Endothelial cell (in vitro differentiated cells): ENCODE measurements at places on chromosomes 7 and 10.

DNA sequence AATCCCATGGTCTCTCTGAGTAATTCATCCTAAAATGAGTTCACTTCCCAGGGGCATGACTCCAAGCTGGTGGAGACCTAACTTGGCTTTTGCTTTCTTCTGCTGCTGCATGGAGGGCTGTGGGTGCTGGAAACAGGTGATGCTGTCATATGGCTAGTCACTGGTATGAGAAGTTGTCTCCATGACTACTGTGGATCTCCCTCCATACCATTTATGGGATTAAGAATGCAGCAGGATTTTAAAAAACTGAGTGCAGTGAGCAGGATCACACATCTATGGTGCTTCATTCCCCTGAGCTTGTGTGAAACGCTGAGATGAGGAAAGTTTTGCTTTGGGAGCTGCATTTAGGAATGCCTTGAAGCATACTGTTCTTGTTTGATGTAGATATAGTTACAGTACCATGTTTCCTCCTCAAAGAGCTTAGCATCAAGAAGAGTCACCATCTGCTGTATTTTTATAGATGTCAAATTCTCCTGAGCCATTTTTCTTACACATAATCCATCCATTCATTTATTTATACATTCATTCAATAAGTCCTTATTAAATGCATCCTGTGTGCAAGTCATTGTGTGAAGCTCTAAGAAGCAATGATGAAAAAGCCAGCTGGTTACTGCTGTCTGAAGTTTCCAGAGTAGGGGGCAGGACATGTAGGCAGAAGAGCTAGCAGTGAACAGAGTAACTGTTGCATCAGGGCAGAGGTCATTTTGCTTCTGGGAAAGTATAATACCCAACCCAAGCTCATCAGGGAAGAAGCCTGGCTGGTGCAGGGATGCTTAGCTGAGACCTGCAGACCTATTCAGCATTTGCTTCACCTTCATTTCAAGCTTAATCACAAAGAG is 534.8 kb downstream of the AUTS2 start:
- peaks cover 4% of the 10 kb centered on the region for H3K27me3 ChIP-seq
- H3K27ac ChIP-seq = no peak overlapping the region
- no peaks in the 10 kb centered on the region for H3K36me3 ChIP-seq
- no peaks in the 10 kb centered on the region for H3K4me1 ChIP-seq
- H3K4me3 ChIP-seq = no peak overlapping the region

DNA sequence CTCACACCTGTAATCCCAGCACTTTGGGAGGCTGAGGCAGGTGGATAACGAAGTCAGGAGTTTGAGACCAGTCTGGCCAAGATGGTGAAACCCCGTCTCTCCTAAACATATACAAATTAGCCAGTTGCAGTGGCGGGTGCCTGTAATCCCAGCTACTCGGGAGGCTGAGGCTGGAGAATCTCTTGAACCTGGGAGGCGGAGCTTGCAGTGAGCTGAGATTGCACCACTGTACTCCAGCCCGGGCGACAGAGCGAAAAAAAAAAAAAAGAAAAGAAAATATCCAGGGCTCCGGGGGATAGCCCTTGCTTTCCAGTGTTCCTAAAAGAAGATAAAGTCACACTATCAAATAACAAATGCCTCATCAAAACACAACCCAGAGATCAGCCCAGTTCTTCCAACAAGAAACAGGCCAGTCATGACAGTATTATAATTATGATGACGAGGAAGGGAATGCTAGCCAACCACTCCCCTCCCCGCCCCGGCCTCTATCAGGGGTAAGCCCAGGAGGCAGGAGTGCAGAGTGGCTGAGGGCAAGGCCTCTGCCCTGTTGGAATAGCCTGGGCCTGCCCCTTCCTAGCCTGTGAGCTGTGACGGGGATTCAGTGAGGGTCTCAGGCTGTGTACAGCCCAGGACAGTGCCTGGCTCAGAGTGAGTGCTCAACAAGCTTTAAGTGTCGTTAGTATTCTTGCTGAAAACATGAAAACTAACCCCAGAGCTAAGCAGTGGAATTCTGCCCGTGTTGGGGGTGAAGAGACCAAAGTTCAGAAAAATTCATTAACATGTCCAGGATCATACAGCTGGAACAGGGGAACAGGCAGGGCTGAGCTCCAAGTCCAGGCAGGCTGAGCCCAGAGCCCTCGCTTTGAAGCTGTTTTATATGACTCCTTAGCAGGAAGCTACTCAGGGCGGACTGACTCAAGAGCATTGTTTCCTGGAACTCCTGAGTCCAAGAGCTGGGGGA is 54.3 kb downstream of the FAM241B start:
- DNase-seq = peak; percentile 30
- peaks cover 10% of the 10 kb centered on the region for H3K27me3 ChIP-seq
- peak overlapping the region; percentile 57 for H3K27ac ChIP-seq
- H3K4me3 ChIP-seq = no peak overlapping the region

DNA sequence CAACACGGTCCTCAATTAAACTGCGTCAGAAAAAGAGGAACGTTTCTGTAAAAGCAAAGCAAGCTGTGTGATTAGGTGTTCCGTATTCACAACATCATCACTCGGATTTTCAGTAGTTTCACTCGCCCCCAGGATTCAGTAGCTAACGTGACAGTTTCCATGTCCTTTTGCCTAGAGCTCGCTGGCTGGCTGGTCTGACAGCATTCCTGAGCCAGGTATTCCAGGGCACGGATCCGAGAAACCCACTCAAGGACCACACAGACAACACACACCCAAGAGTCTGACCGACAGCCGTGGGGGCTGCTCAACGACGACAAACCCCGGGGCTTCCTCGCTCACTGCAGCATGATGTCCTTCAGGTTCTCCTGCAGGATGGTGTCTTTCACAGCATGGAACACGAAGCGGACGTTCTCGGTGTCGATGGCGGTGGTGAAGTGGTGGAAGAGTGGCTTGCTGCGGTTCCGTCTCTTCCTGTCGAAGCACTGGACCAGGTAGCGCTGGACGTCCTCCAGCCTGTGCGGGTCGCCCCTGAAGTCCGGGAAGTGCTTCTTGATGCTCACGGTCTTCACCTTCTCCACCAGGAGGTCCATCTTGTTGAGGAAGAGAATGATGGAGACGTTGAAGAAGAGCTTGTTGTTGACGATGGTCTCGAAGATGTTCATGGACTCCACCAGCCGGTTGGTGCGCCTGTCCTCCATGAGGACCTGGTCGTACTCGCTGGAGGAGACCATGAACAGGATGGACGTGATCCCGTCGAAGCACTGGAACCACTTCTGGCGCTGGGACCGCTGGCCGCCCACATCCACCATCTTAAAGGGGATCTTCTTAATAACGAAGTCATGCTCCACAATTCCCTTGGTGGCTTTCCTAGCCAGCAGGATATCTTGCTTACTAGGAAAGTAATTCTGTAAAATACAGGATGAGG is 43.1 kb downstream of the AMZ1 start:
- peaks cover 26% of the 10 kb centered on the region for H3K4me1 ChIP-seq
- peak overlapping the region; percentile 39 for H3K27ac ChIP-seq
- H3K36me3 ChIP-seq = peaks cover 49% of the 10 kb centered on the region

- H3K27me3 ChIP-seq = no peaks in the 10 kb centered on the region
- H3K27ac ChIP-seq = no peak overlapping the region
- no peaks in the 10 kb centered on the region for H3K4me1 ChIP-seq
- no peak for DNase-seq
Observed at GRCh38 chr7:135774284-135774683, 25.7 kb upstream of the FAM180A start.

DNA sequence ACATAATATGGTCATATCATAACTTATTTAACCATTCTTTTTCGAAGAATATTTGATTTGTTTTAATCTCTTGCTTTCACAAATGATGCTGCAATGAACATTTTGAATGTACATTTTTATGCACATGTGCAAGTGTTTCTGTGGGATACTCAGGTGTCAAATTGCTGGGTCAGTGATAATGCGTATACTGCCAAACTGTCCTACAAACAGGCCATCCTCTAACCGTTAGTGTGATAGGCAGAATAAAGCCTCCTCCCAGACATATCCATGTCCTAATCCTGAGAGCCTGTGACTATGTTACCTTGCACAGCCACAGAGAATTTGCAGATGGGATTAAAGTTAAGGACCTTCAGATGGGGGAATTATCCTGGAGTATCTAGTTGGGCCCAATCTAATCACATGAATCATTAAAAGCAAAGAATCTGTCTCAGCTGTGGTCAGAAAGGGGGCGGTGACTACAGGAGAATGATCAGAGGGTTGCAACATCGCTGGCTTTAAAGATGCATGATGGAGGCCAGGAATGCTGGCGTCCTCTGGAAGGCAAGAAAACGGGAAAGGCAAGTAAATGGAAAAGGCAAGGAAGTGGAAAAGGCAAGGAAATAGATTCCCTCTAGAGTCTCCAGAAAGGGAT is 46.7 kb downstream of the FZD1 start:
- DNase-seq = no peak
- no peaks in the 10 kb centered on the region for H3K36me3 ChIP-seq
- peaks cover 3% of the 10 kb centered on the region for H3K27me3 ChIP-seq
- no peak overlapping the region for H3K4me3 ChIP-seq
- no peaks in the 10 kb centered on the region for H3K4me1 ChIP-seq

- DNase-seq = no peak
- no peak overlapping the region for H3K27ac ChIP-seq
- H3K4me1 ChIP-seq = peaks cover 8% of the 10 kb centered on the region
- peaks cover 3% of the 10 kb centered on the region for H3K27me3 ChIP-seq
Observed at GRCh38 chr10:25696013-25696708, 237.9 kb upstream of the MYO3A start.

GRCh38 chr10:63677001-63677400 is 155.8 kb downstream of the REEP3 start:
- H3K36me3 ChIP-seq = no peaks in the 10 kb centered on the region
- peaks cover 7% of the 10 kb centered on the region for H3K27me3 ChIP-seq
- H3K4me3 ChIP-seq = no peak overlapping the region

- H3K4me1 ChIP-seq = no peaks in the 10 kb centered on the region
- no peak overlapping the region for H3K4me3 ChIP-seq
- no peak for DNase-seq
- peaks cover 2% of the 10 kb centered on the region for H3K27me3 ChIP-seq
- H3K36me3 ChIP-seq = no peaks in the 10 kb centered on the region
Observed at GRCh38 chr10:23408330-23408976, 30.4 kb upstream of the OTUD1 start.

GRCh38 chr10:119207713-119208552 is 562 bp downstream of the GRK5 start:
- H3K27me3 ChIP-seq = peaks cover 8% of the 10 kb centered on the region
- peak; percentile 21 for DNase-seq
- peak overlapping the region; percentile 100 for H3K4me3 ChIP-seq
- peaks cover 66% of the 10 kb centered on the region for H3K4me1 ChIP-seq

DNA sequence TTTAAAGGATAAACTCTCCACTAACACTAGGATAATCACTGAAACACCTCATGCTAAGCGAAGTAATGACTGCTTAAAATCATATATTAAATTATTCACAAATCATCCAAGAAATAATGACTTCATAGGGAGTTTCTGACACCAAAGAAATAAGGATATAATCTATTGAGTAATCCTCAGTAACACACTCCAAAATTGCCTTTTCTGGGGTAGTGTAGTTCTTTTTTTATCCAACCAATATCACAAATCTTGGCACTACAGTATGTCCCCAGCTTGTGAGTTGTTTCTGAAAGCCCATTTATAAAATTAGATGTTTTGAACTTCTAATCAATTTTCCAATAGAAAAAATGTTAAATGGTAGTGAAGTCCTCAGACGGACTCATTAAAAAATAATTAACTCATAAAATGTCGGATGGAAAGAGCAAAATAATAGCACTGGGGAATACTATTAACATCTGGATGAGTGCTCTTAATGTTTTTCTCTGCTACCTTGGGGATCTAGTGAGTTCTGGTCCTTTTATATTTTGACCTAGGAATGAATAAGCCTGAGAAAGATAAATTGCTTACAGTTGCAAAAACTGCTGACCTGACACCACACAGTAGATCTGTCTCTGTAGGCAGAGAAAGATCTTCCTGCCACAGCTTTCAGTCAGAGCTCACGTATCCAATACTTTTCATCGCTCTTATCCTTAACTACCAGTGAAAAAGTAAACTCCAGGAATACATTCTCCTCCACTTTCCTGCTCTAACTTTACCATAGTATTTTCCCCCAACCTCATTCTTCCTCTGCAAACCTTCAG is 618.5 kb upstream of the ANKRD30A start:
- H3K27me3 ChIP-seq = no peaks in the 10 kb centered on the region
- H3K27ac ChIP-seq = no peak overlapping the region
- no peak overlapping the region for H3K4me3 ChIP-seq
- DNase-seq = no peak
- H3K36me3 ChIP-seq = no peaks in the 10 kb centered on the region

DNA sequence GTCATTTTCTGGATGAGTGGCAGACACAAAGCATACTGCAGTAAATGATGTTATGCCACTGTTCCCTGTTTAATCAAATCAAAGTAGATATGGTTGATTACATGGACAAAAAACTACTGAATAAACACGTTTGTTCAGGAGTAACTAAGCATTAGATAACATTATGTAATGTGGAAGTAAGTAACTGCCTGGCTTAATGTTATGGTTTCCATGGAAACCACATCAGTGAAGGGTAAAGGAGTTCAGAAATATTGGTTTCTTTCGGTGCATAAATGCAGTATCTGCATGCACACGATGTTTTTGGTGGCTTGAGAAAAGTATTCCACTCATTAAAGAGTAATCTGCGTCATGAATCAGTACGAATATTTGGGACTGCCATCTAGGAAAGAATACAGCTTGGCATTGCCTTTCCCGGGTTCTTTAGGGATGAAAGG is 131.3 kb upstream of the PRKCQ start:
- no peak overlapping the region for H3K4me3 ChIP-seq
- H3K36me3 ChIP-seq = no peaks in the 10 kb centered on the region
- no peaks in the 10 kb centered on the region for H3K27me3 ChIP-seq

GRCh38 chr7:28503396-28503795 is 91.1 kb downstream of the CREB5 start:
- no peaks in the 10 kb centered on the region for H3K27me3 ChIP-seq
- DNase-seq = no peak
- H3K4me1 ChIP-seq = no peaks in the 10 kb centered on the region

GRCh38 chr7:74083928-74084721 is 521 bp downstream of the LIMK1 start:
- H3K36me3 ChIP-seq = peaks cover 14% of the 10 kb centered on the region
- H3K27ac ChIP-seq = no peak overlapping the region
- peak overlapping the region; percentile 81 for H3K4me3 ChIP-seq
- H3K4me1 ChIP-seq = peaks cover 8% of the 10 kb centered on the region
- DNase-seq = peak; percentile 42

GRCh38 chr10:557792-558328 is 131.6 kb downstream of the DIP2C start:
- peaks cover 35% of the 10 kb centered on the region for H3K4me1 ChIP-seq
- no peak overlapping the region for H3K27ac ChIP-seq
- H3K36me3 ChIP-seq = no peaks in the 10 kb centered on the region
- H3K4me3 ChIP-seq = no peak overlapping the region
- H3K27me3 ChIP-seq = peaks cover 14% of the 10 kb centered on the region

GRCh38 chr10:95505641-95506040 is 55.5 kb downstream of the SORBS1 start:
- no peak overlapping the region for H3K4me3 ChIP-seq
- H3K27me3 ChIP-seq = peaks cover 5% of the 10 kb centered on the region
- no peak overlapping the region for H3K27ac ChIP-seq
- H3K4me1 ChIP-seq = peaks cover 69% of the 10 kb centered on the region

- no peak overlapping the region for H3K4me3 ChIP-seq
- peaks cover 1% of the 10 kb centered on the region for H3K27me3 ChIP-seq
- H3K4me1 ChIP-seq = no peaks in the 10 kb centered on the region
- H3K36me3 ChIP-seq = no peaks in the 10 kb centered on the region
- H3K27ac ChIP-seq = no peak overlapping the region
Observed at GRCh38 chr10:74755273-74755672, 71.1 kb upstream of the KAT6B start.
